Small intestine (tissue), 16 donors: ENCODE measurements at places on chromosomes 6 and 20.

DNA sequence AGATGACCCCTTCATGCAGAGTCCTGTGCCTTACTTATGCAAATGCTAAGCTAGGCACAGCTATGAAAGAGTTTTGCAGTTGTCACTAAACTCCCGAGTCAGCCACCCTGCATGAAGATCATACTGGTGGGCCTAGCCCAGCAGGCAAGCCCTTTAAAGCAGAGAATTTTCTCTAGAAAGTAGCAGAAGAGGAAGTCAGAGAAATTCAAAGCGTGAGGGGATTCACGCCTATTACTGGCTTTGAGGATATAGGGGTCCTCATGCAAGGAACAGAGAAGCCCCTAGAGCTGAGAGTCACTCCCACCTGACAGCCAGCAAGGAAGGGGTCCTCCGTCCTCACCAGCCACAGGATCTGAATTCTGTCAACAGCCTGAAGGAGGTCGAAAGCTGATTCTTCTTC is 54.6 kb downstream of the MYB start:
- H3K27ac ChIP-seq = no peak overlapping the region
- H3K4me3 ChIP-seq = no peak overlapping the region
- no peaks in the 10 kb centered on the region for H3K27me3 ChIP-seq
- no peak for DNase-seq
- peaks cover 5% of the 10 kb centered on the region for H3K4me1 ChIP-seq

GRCh38 chr6:131657630-131658111 is 20.6 kb downstream of the ENPP3 start:
- H3K4me3 ChIP-seq = no peak overlapping the region
- DNase-seq = no peak
- H3K36me3 ChIP-seq = no peaks in the 10 kb centered on the region
- no peaks in the 10 kb centered on the region for H3K4me1 ChIP-seq
- H3K27ac ChIP-seq = no peak overlapping the region

DNA sequence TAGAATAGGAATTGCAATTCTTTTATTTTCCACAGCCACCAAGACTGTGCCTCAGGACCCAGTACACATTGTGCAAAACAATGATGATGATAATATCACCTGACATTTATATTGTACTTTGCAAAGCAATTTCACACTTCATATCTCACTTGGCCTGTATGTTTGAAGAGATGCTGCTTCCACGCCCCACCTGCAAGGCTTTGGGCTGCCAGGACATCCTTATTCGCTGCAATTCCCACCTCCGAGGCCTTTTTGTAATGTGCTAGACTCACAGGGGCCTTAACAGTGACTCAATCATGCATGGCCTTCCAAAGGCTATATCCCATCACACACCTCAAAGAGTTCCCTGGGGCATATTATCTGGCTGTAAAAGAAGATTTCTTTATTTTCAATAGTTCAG is 200.9 kb downstream of the MYLK4 start:
- no peaks in the 10 kb centered on the region for H3K36me3 ChIP-seq
- no peak overlapping the region for H3K4me3 ChIP-seq
- peaks cover 5% of the 10 kb centered on the region for H3K27me3 ChIP-seq
- no peak overlapping the region for H3K27ac ChIP-seq
- H3K4me1 ChIP-seq = no peaks in the 10 kb centered on the region
- DNase-seq = no peak

GRCh38 chr6:82878812-82879211 is 186.8 kb downstream of the UBE3D start:
- no peaks in the 10 kb centered on the region for H3K4me1 ChIP-seq
- H3K4me3 ChIP-seq = no peak overlapping the region
- no peaks in the 10 kb centered on the region for H3K27me3 ChIP-seq
- H3K27ac ChIP-seq = no peak overlapping the region
- DNase-seq = no peak
